Activated T-helper 1 cell treated with anti-CD3 and anti-CD28 coated beads, Interleukin-2, amount 50 U/mL, for 16 hours (primary cell): ENCODE measurements at places on chromosomes 7 and 10.

GRCh38 chr7:33973231-33974015, 68.1 kb downstream of the BMPER start:
- no peak for DNase-seq

- DNase-seq = no peak
Observed at GRCh38 chr7:80106498-80107113, 28.0 kb upstream of the GNAI1 start.

GRCh38 chr7:36128448-36129047, 24.5 kb upstream of the EEPD1 start:
- DNase-seq = no peak

DNA sequence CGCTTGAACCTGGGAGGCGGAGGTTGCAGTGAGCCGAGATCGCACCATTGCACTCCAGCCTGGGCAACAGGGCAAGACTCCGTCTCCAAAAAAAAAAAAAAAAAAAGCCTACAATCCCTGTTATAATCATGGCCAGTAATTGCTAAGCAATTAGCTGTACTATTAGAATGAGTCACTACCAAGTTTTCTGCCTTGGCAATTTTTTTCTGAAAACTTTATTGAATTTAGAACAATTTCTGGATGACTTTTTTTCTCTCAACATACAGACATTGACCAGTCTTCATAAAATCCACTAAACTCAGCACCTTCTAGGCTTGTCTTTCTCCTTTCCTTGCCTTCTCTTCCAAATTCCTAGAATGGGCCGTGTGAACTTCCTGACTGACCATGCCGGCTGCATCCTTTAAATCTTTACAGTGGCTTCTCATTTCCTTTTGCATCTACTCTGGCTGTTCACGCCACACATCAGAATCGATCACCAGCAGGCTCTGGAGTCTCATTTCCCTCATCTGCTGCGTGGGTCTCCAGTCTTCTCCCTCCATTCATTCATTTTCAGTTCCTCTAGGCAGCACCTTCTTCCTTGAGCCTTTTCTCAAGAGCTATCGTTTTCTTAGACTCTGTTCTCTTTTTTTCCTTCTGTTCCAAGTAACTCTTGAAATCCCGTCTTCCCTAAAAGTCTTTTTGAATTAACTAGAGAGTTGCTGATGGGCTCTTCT, 107.9 kb downstream of the KAT6B start:
- DNase-seq = no peak

GRCh38 chr10:93915598-93915997, 21.8 kb downstream of the SLC35G1 start:
- DNase-seq = no peak

DNA sequence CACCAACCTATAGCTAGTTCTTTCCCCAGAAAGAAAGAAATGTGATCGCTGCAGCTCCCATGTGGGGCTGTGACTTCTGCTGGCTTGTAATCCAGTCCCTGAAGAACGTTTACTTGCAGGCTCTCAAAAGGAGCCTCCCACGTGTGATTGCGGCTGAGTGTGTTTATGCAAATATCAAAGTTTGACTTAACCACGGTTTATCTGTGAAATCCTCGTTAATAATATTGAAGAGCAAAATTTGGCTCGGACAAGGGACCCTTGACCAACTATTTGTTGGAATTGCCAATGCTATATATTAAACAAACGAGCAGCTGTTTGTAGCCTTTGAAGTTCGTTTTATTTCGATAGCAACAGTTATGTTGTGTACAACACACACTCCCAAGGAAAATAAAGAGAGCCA, 470.1 kb upstream of the NRP1 start:
- DNase-seq = no peak

DNA sequence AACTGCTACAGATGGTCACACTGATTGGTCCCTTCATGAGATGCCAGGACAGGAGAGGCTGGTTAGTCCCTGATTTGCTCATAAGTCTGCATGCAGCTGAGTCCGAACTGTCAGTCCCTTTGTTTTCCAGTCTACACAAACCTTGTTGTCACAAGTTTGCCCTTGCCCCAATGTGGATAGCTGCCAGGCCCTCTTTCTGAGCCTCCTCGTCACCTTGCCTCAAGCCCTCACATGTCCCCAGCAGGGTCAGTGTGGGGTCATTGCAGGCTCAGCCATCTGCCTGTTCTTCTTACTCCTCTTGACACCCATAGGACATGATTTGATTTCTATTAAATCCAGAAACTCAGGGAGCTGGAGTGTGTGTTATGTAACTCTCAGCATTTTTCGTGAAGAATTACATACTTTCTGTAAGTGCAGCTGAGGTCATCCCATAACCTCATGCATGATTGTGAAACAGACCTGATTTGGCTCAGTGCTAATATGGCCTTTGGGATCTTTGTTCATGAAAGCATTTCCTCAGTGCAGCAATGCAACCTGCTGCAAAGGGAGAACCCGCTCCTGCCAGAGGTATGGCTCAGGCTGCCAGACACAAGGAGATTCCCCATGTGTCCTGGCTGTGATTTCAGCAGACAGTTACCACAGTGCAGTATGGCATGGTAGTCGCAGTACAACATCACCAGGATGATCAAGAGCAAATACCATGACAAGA, 70.0 kb upstream of the ZMIZ2 start:
- DNase-seq = no peak

- DNase-seq = no peak
Observed at GRCh38 chr10:93098816-93099215, 25.1 kb downstream of the CYP26A1 start.

DNA sequence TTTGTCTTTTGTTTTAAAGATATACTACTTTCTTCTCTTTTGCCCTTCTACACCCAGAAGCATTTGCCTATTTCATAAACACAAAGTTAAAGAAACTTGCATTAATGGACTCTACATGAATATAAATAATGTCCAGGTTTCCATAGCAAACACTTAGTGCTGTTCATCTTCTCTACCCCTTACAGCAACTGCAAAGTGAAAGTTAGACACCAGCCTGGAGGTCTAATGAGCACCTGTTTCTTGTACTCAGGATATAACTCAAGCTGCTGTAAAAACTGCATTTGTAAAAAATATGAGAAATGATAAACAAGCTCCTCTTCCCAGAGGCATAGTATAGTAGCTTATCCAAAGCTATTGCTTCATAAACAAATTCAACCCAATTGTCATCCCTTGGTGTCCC, 76.0 kb upstream of the RELN start:
- DNase-seq = no peak

- DNase-seq = no peak
Observed at GRCh38 chr10:36256948-36257356, 614.9 kb upstream of the FZD8 start.

GRCh38 chr7:94409200-94409948, 14.7 kb downstream of the COL1A2 start:
- no peak for DNase-seq

- no peak for DNase-seq
Observed at GRCh38 chr10:17348501-17349349, 105.7 kb downstream of the ST8SIA6 start.

DNA sequence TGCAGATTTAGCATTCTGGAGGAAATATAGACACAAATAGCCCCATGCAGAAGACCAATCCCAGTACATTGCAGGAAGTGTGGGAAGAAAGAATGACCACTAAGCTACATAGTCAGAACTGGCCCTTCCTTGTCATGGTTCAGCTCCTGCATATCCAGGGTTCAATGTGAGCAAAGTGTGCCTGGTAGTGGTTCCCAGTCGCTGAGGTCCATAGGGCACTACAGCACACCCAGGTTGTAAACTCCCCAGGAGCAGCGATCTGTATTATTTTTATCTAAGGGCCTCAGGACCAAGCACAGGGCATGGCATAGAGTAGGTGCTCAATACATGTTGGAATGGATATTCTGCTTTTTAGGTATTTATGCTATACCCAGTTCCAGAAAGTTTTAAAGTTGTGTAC, 114.4 kb downstream of the RTKN2 start:
- DNase-seq = no peak

DNA sequence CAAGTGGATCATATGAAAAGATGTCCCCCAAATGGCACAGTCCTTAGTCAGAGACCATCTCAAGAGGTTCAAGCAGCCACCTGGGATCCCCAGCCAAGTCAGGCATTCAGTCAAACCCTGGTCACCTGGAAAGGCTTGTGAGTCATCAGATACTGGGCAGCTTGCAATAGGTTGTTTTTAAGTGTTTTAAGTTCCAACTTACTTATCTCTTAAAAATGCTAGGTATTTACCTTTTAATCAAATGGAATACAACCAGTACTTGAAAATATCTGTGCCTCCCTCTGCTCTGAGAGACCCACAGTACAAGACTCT, 262.2 kb downstream of the WDR11 start:
- no peak for DNase-seq

GRCh38 chr10:101355072-101355706, 1.2 kb downstream of the BTRC start:
- DNase-seq = no peak

- no peak for DNase-seq
Observed at GRCh38 chr7:26698194-26698593, 166.2 kb downstream of the SKAP2 start.

GRCh38 chr10:27713941-27714340, 31.7 kb downstream of the MKX start:
- DNase-seq = no peak

DNA sequence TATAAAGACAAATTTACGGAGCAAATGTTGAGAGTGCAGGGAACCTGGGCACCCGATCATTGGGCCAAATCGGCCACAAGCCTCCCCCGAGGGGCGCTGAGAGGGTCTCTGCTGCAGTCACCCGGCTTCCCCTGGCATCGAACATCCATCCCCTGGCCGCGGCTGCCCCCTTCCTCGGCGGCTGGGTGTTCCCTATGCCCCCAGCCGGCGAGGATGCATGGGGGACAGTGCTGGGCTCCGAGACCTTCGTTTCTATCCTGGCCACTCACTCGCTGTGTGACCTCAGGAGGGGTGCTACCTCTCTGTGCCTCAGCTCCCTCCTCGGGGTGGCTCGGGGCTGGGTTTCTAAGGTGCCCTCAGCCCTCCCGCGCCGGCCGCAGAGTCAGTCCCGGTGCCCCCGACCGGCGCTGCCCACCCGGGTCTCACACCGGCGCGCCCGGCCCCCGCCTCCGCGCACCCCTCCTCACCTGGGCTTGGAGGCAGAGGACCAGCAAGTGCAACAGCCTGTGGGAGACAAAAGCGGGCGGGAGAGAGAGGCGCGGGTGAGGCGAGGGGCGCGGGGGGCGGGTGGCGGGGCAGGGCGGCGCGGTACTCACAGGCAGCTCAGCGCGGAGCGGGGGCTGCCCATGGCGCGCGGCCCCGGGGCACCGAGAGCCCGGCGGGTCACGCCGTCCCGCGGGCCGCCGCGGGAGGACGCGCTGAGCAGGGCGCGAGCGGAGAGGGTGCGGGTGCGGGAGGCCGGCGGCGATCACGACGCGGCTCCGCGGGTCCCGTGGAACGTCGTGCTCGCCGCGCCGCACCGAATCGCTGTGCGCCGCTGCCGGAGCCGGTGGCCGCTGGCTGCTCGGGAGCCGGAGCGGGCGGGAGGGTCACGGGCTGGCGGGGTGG, at the start of gene FGF8:
FGF8 (minus strand) TSS at position 842 of the 888 bp plus-strand sequence; CDS start at position 628, 214 bp downstream.
- no peak for DNase-seq

DNA sequence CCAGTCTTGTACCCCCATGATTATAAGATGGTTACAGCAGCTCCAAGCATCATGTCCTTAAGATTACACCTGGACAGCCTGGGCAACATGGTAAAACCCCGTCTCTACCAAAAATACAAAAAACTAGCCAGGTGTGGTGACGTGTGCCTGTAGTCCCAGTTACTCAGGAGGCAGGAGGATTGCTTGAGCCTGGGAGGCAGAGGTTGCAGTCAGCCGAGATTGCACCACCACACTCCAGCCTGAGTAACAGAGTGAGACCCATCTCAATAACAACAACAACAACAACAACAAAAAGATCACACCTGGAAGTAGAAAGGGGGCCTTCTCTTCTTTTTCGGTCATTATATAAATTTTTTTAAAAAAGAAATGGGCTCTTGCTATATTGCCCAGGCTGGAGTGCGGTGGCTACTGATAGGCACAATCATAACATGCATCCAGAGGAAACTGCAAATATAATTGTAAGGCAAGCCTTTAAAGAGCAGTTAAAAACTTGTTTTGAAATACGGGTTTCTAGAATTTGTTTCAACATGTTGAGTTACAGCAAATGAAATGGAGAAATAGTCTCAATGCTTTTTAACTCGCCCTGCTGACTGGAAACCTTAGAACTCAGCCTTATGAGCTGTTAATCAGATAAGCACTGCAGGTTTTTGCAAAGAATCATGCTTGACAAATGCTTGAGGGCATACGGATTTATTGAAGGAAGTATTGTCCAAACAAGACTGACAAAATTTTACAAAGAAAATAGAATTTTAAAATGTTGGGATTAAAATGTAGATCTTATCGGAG, 4.7 kb upstream of the ENTPD7 start:
- no peak for DNase-seq

DNA sequence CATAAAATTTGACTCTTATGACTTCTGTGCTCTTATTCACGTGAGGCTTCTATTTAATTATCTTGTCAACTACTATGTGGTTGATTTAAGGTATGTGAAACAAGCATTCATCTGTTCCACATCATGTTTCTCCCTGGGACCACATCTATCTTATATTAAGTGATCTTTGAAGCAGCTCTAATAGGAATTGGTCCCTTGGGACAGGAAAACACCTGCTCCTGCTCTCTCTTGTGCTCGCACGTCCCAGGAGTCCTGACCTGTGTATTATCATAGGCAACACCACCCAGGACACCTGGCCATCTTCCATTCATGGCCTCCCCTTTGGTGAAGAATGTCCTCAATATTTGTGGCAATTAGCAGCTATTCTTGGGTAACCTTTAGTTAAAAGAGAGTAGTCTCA, 269.2 kb downstream of the NRG3 start:
- no peak for DNase-seq

- no peak for DNase-seq
Observed at GRCh38 chr7:98760201-98760651, 109.6 kb downstream of the TMEM130 start.

- no peak for DNase-seq
Observed at GRCh38 chr7:130938661-130939060, 204.7 kb upstream of the KLF14 start.

DNA sequence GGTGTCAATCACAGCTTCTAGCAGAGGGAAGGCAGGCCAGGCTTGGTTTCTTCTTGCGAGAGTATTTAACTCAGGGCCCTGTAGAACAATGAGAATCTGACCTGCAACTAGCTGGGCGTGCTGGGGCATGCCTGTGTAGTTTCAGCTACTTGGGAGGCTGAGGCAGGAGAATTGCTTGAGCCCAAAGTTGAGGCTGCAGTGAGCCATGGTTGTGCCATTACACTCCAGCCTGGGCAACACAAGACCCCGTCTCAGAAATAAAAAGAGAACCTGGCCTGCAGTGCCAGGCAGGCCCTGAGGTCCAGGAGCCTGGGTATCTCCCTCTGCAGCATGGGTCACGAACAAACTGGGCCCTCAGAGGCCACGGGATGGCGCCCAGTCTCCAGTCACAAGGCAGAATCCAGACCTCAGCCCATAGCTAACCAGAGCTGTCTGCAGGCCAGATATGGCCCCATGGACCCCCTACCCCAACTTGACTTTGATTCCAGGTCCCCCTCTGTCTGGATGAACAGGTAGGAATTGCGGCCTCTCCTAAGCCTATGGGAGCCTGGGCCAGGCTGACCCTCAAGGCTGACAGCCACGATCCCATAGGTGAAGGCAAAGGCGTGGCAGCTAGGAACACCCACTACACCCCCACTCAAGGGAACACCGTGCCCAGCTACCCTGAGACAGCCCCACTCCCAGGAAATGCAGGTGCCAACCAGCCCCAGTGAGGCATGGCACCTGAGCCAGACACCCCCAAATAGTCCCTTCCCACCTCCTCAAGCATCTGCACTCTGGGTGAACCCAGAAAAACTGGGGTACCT, 102.7 kb upstream of the TNRC18 start:
- DNase-seq = no peak
